Left cardiac atrium (tissue), 4 donors: ENCODE measurements at places on chromosomes 4 and X. TPM values are rescaled to one million over a fixed set of nuclear protein-coding genes. Genes with fewer than 3 reads are reported as not detected.

The S100G gene
- not detected for total RNA-seq

The ELK1 gene
- 32.2 TPM for total RNA-seq

The ARMCX6 gene
- 30.4 TPM for total RNA-seq

DNA sequence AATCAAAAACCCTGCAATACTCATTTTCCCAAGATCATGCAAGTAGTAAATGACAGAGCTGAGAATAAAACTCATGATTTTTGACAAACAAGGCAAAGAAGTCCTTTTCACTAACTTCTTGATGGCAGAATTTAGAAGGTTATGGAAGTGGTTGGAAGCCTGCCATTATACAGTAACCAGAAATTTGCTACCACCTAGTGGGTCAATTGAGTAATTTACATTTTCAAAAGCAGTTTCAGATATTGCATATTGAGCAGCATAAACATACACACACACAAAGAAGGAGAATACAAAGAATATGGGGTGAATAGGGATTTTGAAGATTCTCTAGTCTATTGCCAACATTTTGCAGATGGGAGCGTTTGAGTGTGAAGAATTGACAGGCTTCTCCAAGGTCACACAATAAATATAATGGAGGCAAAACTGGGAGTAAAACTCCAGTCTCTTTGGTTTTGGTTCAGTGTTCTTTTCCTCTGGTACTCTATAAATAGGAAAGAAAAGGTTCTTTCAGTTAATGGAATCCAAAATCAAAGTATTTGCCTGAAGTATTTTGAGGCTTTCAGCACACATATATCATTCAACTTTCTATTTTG lies 70.2 kb downstream of the GC start:
- DNase-seq: no peak

- DNase-seq: no peak
These were observed 31.7 kb downstream of the CCNG2 start for GRCh38 chr4:77188498-77189220.

DNA sequence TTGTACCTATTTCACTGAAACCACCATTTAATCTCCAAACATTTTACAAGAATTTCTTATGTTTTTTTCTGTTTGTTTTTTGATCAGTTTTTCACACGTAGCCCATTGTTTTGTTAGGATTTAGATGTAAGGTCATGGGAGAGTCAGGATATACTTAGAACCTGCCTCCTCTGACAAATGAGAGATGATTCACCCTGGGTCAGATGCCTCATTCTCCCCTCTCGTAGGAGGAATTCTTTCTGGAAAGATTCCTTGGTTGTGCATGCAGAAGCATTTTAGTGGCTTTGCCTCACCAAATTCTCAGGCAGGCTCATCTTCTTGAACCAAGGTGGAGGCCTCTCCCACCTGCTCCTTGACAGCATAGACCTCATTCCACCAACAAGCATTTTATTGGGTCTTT lies 599.3 kb downstream of the SPRY1 start:
- no peak for DNase-seq

GRCh38 chrX:78316265-78316664 lies 11.1 kb downstream of the CYSLTR1 start:
- DNase-seq: no peak

GRCh38 chrX:12894074-12895030 lies 12.1 kb upstream of the TLR8 start:
- DNase-seq: peak; percentile 31
